ENCODE measurements at places on chromosomes 3 and 15.

- DNase-seq: no peak
These were observed 23.6 kb downstream of the DUT start for GRCh38 chr15:48354694-48355303.

DNA sequence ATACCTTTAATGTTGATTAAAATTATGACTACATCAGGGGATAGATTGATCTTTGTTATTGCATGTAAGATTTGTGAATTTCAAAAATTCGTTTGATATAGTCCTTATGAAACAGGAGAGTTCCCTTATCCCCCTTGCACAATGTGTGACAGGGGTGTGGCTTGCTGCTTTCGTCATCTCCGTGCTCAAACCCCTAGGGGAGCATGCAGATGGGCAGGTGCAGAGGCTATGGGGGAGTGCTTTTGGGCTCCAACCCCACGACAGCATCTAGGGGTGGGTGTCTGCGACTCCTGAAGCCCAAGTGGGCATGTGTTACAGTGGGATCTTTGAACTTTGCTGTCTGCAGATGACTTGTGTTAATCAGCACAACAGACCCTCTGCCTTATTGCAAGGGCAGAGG, 360.1 kb upstream of the GOLIM4 start:
- DNase-seq: no peak

- no peak for DNase-seq
These were observed 711 bp downstream of the STARD9 start for GRCh38 chr15:42576040-42576594.

- DNase-seq: no peak
These were observed 6.6 kb downstream of the PLSCR5 start for GRCh38 chr3:146598535-146598934.

DNA sequence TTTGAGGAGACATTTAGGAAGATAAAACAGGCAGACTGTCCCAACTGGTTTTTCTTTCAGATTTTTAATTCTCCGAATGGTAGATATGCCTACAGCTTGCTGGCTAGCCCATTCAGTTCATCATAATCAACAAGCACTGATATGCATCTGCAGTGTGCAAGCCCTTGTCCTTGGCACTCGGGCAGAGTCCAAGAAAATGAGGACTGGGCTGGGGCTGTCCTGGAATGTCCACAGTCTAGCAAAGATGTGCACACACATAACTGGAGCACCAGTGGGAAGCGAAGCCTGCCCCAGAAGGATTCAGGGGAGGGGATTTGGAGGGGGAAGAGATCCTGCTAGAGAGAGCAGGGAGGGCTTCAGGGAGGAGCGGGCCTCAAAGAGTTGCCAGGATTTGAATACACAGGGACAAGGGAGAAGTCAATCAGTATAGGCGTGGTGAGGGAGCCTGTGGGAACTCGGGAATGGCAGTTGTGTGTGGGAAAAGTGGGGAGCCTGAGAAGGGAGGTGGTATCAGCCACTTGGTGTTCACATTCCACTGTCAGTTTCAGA, 8.7 kb downstream of the FAH start:
- no peak for DNase-seq
